ENCODE measurements at places on chromosomes 11 and 22. TPM values are rescaled to one million over a fixed set of nuclear protein-coding genes. Genes with fewer than 3 reads are reported as not detected.

- H3K36me3 ChIP-seq: peaks cover 4% of the 10 kb centered on the region
- DNase-seq: no peak
- peaks cover 1% of the 10 kb centered on the region for H3K4me1 ChIP-seq
- no peak overlapping the region for H3K4me3 ChIP-seq
- H3K27me3 ChIP-seq: peaks cover 22% of the 10 kb centered on the region
These were observed 23.8 kb downstream of the RHBDD3 start for GRCh38 chr22:29243874-29244446.

The CATSPERZ gene
- total RNA-seq: not detected

DNA sequence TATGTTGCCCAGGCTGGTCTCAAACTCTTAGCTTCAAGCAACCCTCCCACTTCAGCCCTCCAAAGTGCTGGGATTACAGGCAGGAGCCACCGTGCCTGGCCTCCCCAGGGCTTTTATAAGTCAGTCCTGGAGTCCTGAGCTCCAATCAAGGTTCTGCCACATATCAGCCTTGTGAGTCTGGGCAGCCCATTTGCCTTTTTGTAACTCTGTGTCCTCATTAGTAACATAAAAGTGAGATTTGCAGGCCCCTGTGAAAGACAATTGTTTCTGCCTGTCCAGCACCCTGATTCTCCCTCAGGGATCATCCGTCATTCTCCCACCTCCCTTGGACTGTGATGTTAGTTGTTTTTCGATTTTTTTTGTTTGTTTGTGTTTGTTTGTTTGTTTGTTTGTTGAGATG, 89.8 kb downstream of the MN1 start:
- H3K36me3 ChIP-seq: no peaks in the 10 kb centered on the region
- H3K4me1 ChIP-seq: peaks cover 2% of the 10 kb centered on the region
- no peak for DNase-seq
- H3K4me3 ChIP-seq: no peak overlapping the region
- peaks cover 2% of the 10 kb centered on the region for H3K27me3 ChIP-seq
- no peak overlapping the region for H3K27ac ChIP-seq

GRCh38 chr22:50545522-50546325, at the start of gene KLHDC7B:
TSS of gene KLHDC7B (plus strand) at chr22:50545899. CDS start at chr22:50546244, 345 bp downstream.
- H3K36me3 ChIP-seq: peaks cover 10% of the 10 kb centered on the region
- peak; percentile 54 for DNase-seq
- H3K4me1 ChIP-seq: peaks cover 56% of the 10 kb centered on the region
- peak within 1 kb of the TSS; percentile 63 for H3K4me3 ChIP-seq

- no peaks in the 10 kb centered on the region for H3K27me3 ChIP-seq
- peak overlapping the region; percentile 52 for H3K27ac ChIP-seq
- H3K36me3 ChIP-seq: no peaks in the 10 kb centered on the region
- H3K4me1 ChIP-seq: peaks cover 29% of the 10 kb centered on the region
- no peak for DNase-seq
These were observed 79.3 kb upstream of the CRTAM start for GRCh38 chr11:122758974-122759373.

All from activated CD4-positive, alpha-beta T cell treated with anti-CD3 and anti-CD28 coated beads, Interleukin-2, amount 10 ng/mL, durations not matched to agents 7 days and 5 days (primary cell).